Stimulated activated CD4-positive, alpha-beta T cell treated with anti-CD3 and anti-CD28 coated beads, Interleukin-1b, Interleukin-23, amount 100 ng/mL, for 1 hour (primary cell): ENCODE measurements at places on chromosomes 1 and 21.

- no peak for DNase-seq
Measured at GRCh38 chr21:45846373-45847160, 135.0 kb upstream of the COL6A1 start.

- DNase-seq, result no peak
Measured at GRCh38 chr1:210796421-210796820, 337.5 kb downstream of the KCNH1 start.

DNA sequence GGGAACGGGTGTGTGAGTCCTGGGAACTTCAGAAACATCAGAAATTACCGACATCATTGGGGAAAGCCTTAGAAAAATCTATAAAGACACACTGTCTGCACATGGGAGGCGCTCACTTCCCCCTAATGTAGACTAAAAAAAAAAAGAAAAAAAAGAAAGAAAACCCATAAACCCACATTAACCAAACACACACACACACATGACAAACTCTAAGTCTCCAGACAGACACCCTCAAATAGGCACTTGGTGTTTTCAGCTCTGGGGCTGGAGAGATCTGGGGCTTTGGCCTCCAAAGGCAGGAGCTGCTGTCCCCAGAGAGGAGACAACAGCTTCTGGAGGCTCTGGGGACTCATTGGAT lies 13.2 kb upstream of the SDHB start:
- DNase-seq, result no peak

DNA sequence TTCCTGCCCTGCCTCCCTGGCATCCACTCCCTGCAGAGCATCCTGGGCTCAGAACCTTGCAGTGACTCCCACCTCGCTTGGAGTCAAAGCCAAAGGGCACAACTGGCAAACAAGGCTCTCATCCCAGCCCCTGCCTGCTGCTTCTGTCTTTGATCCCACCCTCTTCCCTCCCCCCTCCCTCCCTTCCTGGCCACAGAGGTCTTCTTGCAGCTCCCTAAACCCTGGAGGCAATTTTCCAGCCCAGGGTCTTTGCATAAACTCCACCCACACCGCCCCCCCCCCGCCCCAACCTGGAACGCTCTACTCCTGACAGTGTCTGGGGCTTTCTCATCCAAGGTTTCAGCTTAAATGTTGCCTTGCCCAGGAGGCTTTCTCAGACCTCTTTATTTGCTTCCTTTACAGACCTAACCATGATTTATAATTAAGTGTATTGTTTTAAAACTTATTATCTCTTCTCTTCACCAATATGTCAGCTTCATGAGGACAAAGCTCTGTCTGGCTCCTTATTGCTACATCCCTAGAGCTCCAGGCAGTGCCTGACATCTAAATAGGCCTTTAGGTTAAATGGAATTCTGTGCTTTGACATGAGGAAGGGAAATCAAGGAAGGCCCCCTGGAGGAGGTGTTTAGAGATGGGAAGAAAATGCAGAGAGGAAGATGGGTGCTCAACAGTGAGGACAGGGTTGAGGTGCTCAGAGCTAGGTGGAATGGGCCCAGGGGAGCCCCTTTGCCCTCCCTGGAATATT lies 37.7 kb upstream of the PADI1 start:
- no peak for DNase-seq

DNA sequence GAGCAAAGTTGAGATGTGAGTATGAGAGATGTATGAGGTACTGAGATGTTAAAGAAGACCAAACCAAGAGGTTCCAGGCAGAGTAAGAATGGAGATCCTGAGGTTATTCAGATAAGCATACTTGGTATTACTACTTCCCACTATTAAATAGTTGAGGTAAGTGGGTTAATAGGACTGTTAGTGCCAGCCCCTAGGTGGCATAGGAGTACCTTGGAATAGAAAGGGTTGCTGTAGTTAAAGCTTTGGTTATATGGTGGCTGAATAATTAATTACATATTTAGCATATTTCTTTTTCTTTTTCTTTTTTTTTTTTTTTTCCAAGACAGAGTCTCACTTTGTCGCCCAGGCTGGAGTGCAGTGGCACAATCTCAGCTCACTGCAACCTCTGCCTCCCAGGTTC lies 397.9 kb upstream of the TMPRSS15 start:
- DNase-seq, result no peak

DNA sequence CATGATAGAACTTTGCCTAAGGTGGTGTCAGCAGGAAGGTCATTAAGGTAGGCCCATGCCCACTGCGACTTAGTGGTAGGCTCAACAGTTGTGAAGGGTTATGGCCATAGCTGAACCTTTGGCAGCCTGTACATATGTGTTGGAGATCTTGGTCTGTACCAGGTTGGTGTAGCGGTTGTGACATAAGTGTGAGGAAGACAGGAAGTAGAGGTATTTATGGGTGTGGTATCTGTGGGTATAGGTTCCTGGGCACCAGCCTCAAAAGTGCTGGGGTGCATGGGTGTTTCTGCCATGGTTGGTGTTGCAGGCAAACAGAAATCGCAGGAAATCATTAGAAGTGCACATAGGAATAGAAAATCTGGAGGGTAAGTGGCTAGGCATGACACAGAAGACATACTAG lies 18.6 kb upstream of the LRIF1 start:
- no peak for DNase-seq

- DNase-seq, result no peak
Measured at GRCh38 chr1:51736702-51737101, 119.8 kb downstream of the OSBPL9 start.

DNA sequence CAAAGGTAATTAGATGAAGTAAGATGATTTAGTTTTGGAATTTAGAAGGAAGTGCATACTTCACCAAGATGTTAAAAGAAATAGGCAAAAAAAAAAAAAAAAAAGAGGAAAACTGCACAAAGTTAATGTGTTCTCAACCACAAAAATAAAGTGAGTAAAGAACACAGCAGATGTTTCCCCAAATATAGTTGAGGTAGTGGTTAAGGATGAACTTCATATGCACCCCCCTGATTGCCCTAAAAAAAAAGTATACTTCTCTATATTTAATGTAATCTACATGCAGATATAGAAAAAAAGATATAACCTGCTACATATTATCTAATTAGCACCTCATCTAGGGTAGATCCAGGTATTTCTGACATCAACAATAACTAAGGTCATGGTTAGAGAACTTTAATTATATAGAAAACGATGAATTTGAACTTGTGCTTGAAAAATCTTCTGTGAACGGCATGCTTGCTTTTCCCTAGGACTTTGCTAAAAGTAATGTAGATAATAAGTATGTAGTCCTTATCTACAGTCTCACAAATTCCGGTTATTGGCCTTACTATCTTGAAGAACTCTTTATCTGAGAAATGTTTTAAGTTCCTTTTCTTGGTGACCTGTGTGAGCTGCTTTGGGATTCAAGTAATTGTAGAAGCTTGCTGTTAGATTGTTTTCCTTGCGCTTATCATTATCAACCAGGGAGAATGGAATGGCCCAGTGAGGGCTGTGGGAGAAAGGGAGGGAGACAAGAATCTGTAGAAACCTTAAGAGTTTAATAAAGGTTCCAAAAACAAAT lies 70.1 kb upstream of the LRRC7 start:
- no peak for DNase-seq

DNA sequence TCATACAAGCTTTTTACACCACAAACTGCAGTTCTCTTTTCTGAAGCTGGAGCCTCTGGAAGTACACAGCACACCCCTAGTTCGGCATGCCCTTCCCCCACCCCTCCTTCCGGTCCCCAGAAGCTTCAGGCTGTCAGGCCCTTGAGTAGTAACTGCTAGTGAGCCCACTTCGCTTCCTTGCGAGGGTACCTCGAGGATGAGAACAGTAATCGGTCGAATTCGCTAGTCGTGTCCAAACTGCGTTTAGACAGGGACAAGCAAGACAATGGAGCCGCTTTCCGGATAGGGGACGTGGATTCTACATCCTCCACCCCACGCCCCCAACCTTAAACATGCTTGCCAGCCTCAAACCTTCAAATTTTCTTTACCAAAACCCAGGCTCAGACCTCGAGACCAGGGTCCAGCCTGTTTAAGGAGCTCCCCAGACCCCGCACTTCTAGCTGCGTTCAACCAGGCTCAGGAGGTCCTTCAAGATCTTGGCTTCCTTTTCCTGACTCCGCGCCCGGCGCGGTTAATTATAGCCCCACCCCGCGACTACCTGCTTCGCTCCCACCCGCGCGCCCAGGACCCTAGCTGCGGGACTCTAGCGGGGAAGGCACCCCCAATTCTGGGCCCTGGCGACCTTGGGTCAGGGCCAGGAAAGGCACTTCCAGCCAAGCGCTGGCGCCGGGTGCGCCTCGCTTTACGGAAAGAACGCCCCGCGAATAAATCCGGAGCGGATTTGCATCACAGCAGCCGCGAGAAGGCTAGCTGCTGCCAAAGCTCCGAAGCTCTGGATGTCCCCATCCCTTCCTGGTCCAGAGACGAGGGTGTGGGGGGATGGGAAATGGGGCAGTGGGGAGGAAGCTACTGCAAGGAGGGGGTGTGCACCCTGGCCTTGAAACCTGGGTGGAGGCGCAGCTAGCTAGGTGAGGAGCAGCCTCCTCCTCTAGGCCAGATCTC lies 8.1 kb upstream of the TSPAN1 start:
- no peak for DNase-seq

DNA sequence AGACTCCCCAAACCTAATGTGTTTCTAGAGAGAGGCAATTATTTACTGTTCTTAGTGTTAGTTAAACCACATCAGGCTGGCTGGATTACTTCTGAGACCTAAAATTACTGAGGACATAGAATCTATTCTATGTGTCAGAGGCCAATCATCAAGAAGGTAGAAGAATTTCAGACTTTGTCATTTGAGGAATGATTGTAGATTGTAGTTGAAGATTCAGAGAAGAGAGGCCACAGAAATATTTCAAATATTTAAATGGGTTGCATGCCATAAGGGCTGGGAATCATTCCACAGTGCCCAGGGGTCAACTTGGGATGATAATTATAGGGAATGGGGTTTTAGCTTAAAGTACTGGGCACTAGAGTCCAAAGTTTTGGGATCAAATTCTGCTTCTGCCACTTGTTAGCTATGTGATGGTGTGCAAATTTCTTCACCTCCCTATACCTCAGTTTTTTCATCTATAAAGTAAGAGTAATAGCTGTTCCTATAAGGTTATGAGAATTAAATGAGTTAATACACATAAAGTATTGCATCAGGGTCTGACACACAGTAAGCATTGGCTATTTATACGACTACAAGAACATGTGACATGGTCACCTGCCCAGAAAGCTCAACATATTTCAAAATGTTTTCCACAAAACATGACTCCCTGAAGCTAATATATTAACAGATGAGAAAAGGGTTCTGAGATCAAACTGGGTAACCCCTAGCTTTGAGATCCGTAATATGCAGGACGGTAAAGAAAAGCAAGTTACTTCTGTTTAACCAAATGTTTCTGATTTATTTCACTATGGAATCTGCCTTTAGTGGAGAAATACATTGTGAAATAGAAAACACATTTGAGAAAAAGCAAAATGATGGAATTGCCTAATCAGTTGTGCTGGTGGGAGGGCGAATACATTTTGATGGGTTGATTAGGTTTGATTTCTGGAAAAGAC lies 69.7 kb upstream of the SPAG17 start:
- no peak for DNase-seq

DNA sequence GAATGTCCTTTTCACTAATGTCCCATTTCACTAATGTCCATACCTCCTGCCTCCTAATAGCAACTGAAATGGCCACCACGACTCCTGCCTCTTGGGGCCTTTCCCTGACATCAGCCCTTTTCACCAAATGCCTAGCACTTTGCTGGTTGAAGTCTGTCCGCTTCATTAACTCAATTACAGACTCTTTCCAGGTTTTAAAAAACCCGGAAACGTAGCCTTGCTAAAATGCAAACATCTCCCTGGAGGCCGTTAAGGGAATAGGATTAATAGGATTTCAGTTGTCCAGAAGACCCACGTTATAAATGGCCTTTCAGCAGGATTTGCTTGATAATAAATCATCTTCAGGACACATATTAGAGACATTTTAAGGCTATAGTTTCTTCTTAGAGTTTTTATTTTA lies 25.7 kb upstream of the ERO1B start:
- no peak for DNase-seq

- DNase-seq, result no peak
Measured at GRCh38 chr1:244192325-244192724, 141.2 kb downstream of the ZBTB18 start.

- DNase-seq, result no peak
Measured at GRCh38 chr1:153542956-153543711, 2.4 kb upstream of the S100A5 start.

DNA sequence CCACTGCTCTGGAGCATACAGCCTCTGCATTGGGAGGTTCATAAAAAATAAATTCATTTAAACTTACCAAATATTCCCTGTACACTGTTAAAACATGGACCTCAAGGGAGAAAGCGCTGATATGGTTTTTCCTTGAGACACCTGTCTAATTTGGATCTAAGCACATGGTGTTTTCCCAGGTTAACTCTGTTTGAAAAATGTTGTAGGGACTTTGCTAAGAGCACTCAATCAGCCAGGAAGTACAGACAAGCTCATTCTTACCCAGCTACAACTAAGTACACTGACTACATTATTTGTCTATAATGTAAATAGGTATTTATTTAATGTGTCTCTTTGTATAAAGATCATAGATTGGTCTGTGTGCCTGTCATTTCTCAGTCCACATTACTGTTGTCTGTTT lies 61.8 kb upstream of the BCAR3 start:
- DNase-seq, result no peak

DNA sequence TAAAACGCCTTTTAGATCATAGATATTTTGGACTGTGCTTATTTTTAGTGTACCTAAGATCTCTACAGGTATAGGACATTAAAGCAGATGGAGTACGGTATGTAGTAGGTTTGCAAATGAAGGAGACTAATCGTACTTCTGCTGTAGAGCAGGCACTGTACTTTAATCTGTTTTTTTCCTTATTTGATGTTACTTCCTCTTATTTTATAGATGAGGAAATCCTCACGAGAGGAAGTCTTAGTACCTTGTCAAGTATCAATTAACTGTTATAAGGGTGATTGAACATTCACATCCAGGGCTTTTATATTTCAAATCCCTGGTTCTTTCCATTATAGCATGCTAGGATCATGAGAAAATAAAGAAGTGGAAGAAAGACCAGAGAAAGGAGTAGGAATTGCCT lies 41.1 kb downstream of the CACHD1 start:
- no peak for DNase-seq

- DNase-seq, result no peak
Measured at GRCh38 chr1:247441606-247442005, 16.3 kb downstream of the OR2B11 start.
